Activated T-cell treated with anti-CD3 and anti-CD28 coated beads for 1 hour (primary cell): ENCODE measurements at places on chromosomes 2 and 18.
A peak's percentile ranks its signal among the peaks of the same experiment; 100 is the strongest.

DNA sequence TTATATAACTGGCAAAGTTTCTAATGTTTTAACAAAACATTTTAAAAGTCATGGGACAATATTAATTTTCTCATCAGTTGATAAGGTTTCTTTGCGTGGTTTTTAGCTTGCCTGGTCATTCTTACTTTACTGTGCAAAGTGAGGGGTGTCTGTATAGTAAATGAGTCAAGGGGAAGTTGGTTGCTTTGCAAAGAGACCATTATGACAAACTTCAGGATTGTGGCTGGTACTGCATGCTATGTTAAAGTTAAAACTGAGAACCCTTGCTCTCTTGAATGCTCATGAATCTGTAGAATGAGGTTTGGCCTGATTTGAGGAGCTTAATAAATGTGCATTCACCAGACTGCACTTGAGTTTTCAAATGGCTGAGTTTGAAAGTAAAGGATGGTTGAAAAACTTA, 47.0 kb downstream of the COL4A4 start:
- DNase-seq = no peak

- DNase-seq = no peak
These were observed 20.0 kb downstream of the EMX1 start for GRCh38 chr2:72937356-72937669.

- no peak for DNase-seq
These were observed 53.4 kb downstream of the ADI1 start for GRCh38 chr2:3465844-3466481.

GRCh38 chr2:46679761-46680160, 200.4 kb downstream of the TMEM247 start:
- no peak for DNase-seq

- DNase-seq = no peak
These were observed 42.3 kb downstream of the R3HDM1 start for GRCh38 chr2:135573620-135574019.

- no peak for DNase-seq
These were observed 26.6 kb downstream of the ZFP36L2 start for GRCh38 chr2:43199492-43200488.

DNA sequence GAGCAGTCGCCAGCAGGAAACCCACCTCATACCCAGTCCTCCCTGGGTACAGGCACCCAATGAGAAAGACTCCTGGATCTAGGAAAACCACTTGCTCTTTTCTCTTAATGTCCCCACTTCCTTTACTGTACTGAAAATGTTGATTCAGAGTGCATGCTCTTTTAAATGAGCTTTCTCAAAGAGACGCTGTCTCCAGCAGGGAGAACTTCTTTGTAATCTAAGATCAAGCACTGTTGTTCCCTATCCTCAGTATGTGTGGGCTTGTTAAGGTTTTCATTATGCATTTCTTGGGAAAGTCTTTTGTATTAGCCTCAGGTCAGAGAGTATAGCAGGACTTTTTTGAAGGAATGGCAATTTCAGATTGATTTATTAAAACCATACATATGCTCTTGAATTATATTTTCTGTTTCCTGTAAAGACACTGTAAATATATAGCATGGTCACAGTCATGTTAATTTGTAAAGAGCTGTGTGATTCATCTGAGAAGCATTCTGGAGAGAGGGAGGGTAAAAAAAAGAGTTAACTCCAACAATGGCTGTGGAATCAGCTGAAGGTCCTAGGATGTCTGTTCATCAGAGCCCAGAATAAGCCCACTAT, 178.1 kb downstream of the MGAT5 start:
- no peak for DNase-seq

DNA sequence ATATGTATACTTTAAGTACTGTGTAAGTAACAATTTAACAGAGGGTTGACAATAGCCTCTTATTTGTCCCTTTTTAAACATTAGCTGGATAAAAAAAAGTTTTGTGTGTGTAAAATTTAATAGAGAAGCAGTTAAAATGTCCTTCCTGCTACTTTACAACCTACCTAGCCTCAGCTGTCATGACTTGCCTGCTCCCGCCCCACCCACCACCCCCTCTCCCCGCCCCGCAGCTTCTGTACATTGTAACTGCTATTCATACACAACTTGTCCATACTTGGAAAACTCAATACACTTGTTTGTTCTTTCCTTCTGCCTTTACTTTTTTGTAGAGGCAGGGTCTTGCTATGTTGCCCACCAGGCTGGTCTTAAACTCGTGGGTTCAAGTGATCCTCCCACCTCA, 19.5 kb downstream of the RELCH start:
- no peak for DNase-seq

DNA sequence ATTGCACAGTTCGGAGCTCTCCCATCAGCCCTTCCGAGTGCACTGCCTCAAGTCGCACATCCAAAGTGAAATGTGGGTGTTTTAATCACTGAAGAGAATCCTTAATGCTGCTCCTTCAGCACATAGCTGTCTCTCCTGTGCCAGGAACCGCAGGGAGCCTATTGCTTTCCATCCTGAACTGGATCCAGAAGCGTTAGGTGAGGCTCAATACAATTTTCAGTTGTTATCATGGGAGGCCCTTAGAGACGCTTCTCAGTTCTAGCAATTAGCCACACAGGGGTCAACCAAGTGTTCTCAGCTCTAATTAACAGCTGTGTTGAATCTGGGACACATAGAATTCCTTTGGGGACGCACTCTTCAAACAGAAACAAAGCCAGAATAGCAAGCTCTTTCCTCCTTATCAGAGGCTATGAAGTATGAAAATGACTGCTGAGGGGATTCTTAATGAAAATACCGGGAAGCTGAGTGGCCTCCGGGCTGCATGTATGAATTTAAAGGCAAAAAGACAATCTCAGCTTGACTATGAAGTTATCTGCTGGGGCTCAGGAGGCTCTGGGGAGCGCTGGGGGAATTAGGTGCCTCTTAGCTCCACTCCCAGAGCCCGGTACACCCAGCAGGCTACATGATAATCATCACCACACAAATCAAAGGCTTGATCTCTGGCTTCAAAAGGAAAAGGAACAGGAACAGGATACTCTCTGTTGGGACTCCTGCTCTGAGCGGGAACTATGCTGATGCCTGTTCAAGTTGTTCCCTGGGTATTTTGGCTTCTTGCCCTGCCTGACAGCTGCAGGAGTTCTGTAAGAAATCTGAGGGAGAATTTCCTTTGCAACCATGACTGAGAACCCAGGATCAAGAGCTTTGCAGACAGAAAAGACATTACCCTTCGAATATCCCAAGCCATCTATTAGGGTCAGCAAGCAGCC, 55.4 kb upstream of the NCOA1 start:
- no peak for DNase-seq

- no peak for DNase-seq
These were observed 547.4 kb upstream of the ID2 start for GRCh38 chr2:8134473-8134932.

DNA sequence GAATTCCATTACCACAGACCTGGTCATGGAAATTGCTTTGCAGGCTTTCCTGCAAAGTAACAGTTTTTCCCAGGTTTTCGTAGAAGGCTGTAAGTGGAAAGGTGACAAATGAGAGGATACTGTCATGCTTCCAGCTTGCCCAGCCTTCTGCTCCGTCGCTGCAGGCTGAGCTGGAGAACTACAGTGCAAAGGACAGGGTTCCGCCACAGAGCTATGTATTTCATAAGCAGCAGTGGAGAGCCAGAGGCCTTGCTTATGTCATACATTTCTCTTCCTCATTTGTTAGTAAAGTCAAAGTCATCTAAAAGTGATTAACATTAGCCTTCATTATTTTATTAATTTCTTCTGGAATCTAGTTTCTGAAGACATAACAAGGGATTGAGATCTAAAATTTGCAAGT, 72.9 kb upstream of the RBM44 start:
- DNase-seq = no peak

DNA sequence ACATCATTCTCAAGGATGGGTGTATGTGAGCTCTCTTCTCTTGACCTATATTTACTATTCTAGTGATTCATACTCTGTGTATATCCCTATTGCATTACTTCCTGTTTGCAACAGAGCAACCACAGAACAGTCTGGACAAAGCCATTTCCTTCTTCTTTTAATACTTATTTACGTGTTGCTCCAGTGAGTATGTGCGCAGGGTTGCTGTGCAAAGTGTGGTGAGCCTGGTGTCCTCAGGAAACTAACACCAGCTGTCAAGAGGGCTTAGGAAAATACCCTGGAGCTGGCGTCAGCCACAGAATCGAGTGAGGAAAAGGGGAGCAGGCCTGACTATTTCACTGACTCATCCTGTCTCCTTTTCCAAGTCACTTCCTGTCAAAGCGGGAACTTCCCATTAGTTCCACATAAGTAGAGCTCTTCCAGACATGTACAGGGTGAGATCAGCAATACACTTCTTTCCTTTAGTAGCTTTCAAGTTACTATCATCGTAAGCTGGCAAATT, 214.1 kb upstream of the COPS8 start:
- no peak for DNase-seq

DNA sequence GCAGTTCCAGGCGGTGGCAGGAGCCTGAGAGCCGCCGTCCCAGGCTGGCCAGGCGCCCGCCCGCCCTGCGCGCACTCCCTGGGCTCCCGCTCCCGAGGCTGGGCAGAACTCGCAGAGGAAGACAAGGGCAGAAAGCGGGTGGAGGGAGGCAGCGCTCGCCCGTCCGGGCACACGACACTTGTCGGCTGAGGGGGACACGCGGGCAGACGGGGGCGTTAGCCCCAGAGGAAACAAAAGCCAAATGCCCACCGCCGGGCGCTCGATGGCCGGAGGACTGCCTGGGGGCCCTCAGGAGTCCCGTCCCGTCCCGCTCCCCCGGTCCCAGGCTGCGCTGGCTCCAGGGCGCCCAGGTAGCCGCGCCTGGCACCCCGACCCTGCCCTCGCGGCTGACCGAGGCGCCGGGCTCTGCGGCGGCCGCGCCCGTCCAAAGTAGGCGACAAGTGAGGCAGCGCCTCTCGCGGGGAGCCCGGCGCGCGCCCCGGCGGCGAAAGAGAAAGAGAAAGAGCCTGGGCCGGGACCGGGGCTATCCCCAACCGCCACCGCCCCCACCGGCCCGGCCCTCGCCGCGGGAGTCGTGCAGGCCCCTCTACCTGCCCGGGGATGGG, 491 bp downstream of the L3MBTL4 start:
- no peak for DNase-seq

DNA sequence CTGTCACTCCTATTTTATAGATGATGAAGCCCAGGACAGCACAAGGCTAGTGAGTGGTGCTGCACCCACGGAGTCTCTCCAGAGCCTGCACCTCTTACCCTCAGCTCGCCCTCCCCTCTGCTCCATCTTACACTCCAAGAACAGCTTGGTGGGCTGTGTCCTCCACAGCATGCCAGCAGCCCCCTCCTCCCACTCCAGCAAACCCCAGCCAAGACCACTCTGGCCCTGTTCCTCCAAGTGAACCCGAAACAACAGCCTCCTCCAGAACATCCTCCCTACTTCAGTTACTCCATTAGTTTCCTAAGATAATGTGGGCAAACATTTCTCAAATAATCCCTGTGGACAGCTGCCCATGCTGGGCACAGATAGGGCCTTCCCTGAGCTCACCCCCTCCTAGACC, 62.7 kb upstream of the KLF7 start:
- no peak for DNase-seq

- peak; percentile 22 for DNase-seq
These were observed 42.2 kb downstream of the BIN1 start for GRCh38 chr2:127064642-127065250.

DNA sequence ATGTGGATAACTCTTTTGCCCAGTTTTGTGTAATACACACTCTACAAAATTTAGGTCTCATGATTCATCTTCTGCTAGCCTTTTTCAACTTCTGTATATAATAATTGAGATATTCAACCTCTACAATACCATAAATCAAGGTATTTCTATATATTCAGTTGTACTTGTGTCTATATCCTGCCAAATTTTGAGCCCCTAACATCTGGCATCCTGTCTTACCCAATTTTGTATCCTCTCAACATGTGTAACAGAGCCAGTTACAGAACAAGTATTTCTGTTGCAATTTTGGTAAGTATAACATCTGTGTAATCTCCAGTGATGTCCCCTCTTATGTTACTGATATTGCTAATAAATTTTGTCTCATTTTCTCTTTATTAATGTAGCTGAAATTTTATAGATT, 145.8 kb downstream of the TRIB2 start:
- no peak for DNase-seq

DNA sequence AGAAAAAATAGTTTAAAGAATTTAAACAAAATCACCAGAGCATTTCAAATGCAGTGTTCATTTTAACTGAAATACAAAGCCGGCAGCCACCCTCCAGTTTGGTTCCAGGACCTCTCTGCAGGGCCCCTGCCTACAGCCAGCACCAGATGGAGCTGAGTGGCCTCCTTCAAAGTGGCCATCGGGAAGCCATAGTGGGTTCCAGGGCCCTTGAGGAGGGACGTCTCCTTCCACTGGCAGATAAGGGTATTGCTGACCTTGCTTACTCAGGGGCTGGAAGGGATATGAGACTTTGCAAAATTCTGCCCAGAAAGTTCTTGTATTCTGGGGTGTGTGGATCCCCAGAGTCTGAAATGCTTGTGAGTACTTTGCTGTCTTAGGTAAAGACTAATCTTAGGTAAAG, 205.2 kb upstream of the APCDD1 start:
- DNase-seq = no peak

DNA sequence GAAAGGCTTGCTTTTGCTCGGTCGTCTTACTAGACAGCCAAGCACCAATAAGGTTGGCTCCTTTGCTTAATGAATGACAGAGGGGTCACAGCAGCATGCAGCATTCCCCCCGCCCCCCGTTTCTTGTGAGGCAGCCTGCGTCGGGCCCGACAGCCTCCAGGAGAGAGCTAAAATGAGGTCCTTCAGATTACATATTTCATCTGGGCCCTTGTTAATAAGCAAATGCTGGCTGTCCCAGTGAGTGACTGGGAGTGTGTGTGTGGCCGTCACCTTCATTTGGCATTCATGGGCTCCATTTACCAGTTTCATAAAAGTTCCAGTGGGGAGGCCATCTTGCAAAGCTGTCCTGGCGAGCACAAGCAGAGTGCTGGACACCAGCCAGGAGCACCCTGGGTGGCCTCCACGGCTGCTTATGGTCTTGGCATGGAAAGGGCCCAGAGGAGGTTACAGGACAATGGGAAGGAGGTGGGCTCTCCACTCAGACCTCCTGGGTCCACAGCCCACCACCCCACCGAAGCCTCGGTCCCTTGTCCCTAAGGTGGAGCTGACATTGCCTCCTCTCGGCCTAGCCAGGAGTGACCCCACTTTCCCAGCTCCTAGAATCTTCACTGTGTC, 37.2 kb downstream of the ODC1 start:
- DNase-seq = no peak

- no peak for DNase-seq
These were observed 45.9 kb downstream of the PTRHD1 start for GRCh38 chr2:24747299-24747698.

DNA sequence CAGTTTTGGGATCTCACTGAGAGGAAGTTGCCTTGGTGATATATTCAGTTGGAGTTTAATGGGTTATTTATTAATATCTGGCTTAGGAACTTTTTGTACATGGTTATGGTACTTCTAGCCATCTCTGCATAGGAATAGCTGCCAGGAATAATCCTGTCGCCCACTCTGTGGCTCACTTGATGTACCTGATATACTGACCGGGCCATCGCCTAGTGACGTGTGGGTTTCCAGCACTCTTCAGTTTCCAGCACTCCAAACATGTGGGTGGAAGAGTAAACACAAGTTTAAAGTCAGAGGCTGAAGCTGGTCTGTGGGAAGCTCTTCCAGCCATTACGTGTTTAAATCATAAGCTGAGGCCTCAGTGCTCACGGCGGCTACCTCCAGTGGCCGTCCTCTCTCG, 44.3 kb upstream of the AGAP1 start:
- no peak for DNase-seq
